Inflammatory macrophage (primary cell): ENCODE measurements at places on chromosomes 12 and 14.

DNA sequence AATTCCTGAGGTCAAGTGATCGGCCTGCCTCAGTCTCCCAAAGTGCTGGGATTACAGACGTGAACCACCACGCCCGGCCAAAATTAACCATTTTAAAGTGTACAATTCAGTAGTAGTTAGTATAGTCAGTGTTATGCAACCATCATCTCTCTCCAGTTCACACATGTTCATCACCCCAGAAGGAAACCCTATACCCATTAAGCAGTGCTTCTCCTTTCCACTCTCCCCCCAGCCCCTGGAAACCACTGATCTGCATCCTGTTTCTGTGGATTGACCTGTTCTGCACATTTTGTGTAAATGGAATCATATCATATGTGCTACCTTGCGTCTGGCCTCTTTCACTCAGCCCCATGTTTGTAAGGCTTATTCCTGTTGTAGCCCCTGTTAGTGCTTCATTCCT lies 52.2 kb downstream of the PHETA1 start:
- DNase-seq, result peak; percentile 32

DNA sequence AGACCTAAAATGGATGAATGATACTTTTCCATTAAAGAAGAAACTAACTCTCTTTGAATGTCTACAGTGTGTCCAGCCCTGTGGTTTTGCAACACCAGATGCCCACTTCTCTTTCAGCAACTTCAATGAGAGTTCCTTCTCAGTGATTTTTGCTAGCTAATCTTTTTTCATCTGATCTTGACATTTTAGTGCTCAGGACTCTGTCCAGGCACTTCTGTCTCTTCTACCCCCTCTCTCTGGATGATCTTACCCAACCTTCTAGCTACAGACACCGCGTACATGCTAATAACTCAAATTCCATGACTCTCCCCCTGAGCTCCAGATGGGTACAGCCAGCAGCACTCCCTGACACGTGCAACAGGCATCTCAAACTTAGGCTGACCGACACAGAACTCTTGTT lies 161.1 kb upstream of the FOXN3 start:
- peak; percentile 72 for DNase-seq

- no peak for DNase-seq
Observed at GRCh38 chr12:132238488-132238854, 90.9 kb downstream of the GALNT9 start.

GRCh38 chr12:57582440-57582839 lies 8.6 kb upstream of the PIP4K2C start:
- DNase-seq, result no peak

GRCh38 chr12:110600254-110600653 lies 13.7 kb upstream of the TCTN1 start:
- peak; percentile 62 for DNase-seq

- peak; percentile 83 for DNase-seq
Observed at GRCh38 chr14:49692811-49693734, at the start of gene KLHDC1. Gene KLHDC1, plus strand, starts transcription at chr14:49693120. Its CDS starts 75 bp downstream, at chr14:49693195.

DNA sequence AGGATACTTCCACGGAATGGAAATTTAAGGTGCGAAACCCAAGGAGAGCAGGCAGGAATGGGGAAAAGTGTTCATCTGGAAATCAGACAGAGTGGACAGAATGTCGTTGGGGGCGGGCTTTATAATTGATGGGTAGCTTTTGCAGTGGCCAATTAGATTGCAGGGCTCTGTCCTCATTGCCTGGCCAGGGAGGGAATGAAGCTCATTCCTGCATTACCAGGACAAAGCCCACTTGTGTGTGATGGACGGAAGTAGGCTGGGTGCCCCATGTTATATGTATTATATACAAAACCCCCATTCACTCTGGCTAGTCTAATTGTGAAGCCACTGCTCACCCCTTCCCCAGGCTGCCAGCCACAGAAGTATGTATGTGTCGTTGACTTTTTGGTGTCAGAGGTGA lies 23.6 kb downstream of the ZNF664 start:
- no peak for DNase-seq

DNA sequence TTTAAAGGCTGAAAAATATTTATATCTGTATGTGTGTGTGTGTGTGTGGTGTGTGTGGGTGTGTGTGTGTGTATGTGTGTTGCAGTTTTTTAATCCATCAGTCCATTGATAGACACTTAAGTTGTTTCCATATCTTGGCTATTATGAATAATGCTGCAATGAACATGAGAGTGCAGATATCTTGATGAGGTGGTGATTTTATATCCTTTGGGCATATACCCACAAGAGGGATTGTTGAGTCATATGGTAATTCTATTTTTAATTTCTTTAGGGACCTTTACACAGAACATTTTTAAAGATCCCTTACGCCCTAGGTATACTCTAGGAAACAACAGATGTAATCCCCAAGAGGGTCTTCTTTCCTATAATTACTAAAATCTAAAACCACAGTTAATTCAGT lies 154.5 kb upstream of the CLEC14A start:
- DNase-seq, result no peak

GRCh38 chr12:6469092-6469491 lies 1.4 kb downstream of the VAMP1 start:
- no peak for DNase-seq
